ENCODE measurements at places on chromosomes 2 and 18. TPM values are rescaled to one million over a fixed set of nuclear protein-coding genes. Genes with fewer than 3 reads are reported as not detected.

The HPCAL1 gene
- 4.7 TPM for total RNA-seq

The CYBRD1 gene
- total RNA-seq = 5.4 TPM

The SLC4A3 gene
- 11.1 TPM for total RNA-seq

The KIAA2012 gene
- not detected for total RNA-seq

The SPP2 gene
- total RNA-seq = not detected

The CCDC74B gene
- 6.7 TPM for total RNA-seq

The CASP10 gene
- 2.7 TPM for total RNA-seq

The HOXD10 gene
- not detected for total RNA-seq

The NMUR1 gene
- total RNA-seq = 0.13 TPM

The MORN2 gene
- total RNA-seq = 6.7 TPM

The DCC gene
- 0.35 TPM for total RNA-seq

The NRP2 gene
- total RNA-seq = 19.7 TPM

The ADD2 gene
- 124 TPM for total RNA-seq

The METAP1D gene
- total RNA-seq = 6.4 TPM

The HJURP gene
- total RNA-seq = 49.7 TPM

The SEC11C gene
- 35.5 TPM for total RNA-seq

The EFEMP1 gene
- 3.5 TPM for total RNA-seq

The FOXI3 gene
- 18.3 TPM for total RNA-seq

The HTRA2 gene
- 24.1 TPM for total RNA-seq

The CCDC102B gene
- total RNA-seq = 1.2 TPM

The NAT8 gene
- total RNA-seq = not detected

The SLC19A3 gene
- total RNA-seq = 2.3 TPM

The IL1B gene
- total RNA-seq = not detected

The RAX gene
- 0.37 TPM for total RNA-seq

The L3MBTL4 gene
- total RNA-seq = 2.0 TPM

The SKOR2 gene
- total RNA-seq = 0.18 TPM

The MAPK4 gene
- 1.9 TPM for total RNA-seq

The AMMECR1L gene
- total RNA-seq = 20.0 TPM

The FHOD3 gene
- 7.0 TPM for total RNA-seq

The FECH gene
- total RNA-seq = 24.8 TPM

The GALR1 gene
- total RNA-seq = 0.07 TPM

The NDUFB3 gene
- total RNA-seq = 59.6 TPM

The GAD1 gene
- 1.8 TPM for total RNA-seq

The UNC80 gene
- total RNA-seq = 0.52 TPM

The TXNDC2 gene
- 0.28 TPM for total RNA-seq

The RASGRP3 gene
- total RNA-seq = not detected

The GRHL1 gene
- total RNA-seq = 2.8 TPM

The KIF1A gene
- total RNA-seq = 204 TPM

The PSMA8 gene
- not detected for total RNA-seq

The LAMA3 gene
- total RNA-seq = 0.33 TPM

The GKN1 gene
- total RNA-seq = not detected

The IL36RN gene
- not detected for total RNA-seq

The LDLRAD4 gene
- total RNA-seq = 1.8 TPM

The B3GNT7 gene
- 42.2 TPM for total RNA-seq

The ZSWIM2 gene
- total RNA-seq = not detected

The EDAR gene
- total RNA-seq = not detected

The KIAA1328 gene
- total RNA-seq = 5.8 TPM
